ENCODE measurements at places on chromosomes 5 and 9. TPM values are rescaled to one million over a fixed set of nuclear protein-coding genes. Genes with fewer than 3 reads are reported as not detected.

DNA sequence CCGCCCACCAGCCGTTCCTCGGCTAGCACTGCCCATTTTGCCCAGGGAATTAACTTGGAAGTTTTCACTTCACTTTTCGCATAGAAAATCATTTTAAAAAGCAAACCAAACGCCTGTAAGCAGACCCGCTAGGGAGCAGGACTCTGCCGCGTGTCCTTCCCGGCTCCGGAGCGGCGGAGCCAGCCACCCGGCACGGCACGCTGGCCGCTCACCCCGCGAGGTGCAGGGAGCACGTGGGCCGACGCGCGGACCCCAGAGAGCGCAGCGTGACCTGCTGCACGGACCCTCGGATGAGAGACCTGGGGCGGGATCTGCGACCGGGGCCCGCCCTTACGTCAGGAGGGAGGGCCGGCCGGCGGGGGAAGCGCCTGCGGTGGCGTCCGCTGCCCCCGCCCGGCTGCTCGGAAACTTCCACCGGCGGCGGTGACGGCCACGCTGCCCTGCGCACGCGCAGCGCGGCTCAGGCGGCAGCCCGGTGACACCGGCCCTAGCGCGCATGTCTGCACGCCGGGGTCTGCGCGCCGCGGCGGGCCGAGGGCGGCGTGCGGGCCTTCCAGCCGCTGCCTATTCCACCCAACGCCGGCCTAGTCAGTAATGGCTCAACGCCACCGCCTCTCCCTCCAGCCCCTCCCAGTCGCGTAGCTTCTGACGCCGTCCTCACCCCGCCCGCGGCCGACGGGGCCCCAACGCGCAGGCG, 507 bp upstream of the TENT4A start:
- no peak for DNase-seq

Gene PLPP7
- 2.2 TPM for total RNA-seq

Gene AK8
- 0.14 TPM for total RNA-seq

DNA sequence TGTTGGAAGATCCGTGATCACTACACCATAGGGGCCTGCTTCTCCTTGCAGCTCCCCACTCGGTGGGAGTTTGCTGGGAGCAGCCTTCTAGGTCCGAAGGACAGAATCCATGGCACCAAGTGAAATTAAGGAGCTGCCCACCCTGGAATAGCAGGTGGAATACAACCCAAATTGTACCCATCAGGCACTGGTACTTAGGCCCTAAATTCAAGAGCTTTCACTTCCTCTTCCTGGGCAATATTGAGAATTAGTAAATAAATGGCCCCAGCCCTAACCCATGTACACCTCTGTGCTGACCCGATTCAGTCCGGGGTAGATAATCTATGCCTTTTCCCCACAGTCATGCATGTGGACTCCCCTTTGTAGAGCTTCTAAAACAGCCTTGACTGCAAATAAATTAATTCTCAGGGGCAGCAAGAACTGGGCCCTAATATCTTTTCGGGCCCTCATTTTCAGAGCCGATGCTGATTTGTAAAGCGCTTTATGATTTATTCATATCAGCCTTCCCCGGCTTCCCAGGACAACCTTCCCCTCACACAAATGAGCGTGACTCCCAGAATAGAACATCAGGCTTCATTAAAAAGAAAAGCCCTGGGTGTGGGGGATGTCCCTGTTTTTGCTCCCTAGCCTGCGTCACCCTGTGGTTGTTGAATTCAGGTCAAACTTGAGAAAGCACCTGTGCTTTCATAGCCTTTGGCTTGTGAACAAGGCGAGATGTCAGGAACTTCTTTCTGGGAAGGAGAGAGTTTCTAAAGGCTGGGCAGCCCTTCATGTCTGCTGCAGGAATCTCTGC, 126.1 kb upstream of the TBC1D2 start:
- DNase-seq: no peak

Gene ZNF483
- total RNA-seq: 2.5 TPM

Gene RNF224
- not detected for total RNA-seq

- DNase-seq: no peak
Observed at GRCh38 chr5:51326844-51327243, 56.4 kb upstream of the ISL1 start.

DNA sequence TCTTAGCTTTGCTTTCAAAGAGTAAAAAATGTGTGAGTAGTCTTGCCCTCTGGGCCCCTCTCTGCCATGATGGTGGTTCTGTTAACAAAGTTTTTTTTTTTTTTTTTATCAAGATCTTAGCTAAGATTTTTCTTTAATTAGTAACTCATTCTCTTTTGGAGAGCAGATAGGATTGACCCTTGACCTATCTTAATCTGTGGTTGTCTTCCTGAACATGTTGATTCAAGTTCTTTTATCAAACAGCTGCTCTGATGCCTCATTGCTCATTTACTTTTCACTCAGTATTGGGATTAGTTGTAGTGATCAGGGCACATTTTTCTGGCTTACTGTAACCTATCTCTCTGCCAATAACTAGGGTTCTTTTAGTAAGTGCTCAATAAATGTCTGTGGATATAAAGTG, 106.3 kb downstream of the PCSK5 start:
- no peak for DNase-seq

DNA sequence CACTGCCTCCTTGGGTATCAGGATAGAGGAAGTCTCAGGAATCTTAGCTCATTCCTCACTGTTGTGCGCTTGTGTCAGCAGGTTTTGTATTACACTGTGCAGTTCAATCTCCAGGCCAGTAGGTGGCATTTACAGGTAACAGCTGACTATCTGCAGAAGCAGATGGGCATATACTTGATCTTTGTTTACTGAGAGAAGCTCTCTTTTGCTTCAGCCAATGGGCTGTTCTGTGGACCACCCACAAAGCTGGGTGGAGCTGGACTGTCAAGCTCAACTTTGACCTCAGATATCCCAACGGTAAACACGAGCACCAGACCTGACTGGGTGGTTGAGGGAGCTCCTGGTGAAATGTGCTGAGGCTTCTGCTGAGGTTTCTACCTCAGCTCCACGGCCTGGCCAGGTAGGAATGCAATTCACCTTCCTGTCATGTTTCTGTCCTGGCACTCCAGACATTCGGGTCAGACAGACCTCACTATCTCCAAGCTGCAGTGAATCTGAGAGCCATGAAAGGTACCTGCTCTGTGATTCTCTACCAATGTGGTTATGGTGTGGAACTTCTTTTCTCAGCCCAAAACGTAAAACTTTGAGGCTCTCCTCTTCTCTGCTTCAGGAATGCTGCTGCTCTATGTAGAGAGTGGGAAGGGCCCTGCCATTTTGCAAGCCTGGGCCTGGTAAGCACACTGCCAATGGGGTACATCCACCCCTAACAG, 167.9 kb upstream of the ACTBL2 start:
- DNase-seq: peak; percentile 59

DNA sequence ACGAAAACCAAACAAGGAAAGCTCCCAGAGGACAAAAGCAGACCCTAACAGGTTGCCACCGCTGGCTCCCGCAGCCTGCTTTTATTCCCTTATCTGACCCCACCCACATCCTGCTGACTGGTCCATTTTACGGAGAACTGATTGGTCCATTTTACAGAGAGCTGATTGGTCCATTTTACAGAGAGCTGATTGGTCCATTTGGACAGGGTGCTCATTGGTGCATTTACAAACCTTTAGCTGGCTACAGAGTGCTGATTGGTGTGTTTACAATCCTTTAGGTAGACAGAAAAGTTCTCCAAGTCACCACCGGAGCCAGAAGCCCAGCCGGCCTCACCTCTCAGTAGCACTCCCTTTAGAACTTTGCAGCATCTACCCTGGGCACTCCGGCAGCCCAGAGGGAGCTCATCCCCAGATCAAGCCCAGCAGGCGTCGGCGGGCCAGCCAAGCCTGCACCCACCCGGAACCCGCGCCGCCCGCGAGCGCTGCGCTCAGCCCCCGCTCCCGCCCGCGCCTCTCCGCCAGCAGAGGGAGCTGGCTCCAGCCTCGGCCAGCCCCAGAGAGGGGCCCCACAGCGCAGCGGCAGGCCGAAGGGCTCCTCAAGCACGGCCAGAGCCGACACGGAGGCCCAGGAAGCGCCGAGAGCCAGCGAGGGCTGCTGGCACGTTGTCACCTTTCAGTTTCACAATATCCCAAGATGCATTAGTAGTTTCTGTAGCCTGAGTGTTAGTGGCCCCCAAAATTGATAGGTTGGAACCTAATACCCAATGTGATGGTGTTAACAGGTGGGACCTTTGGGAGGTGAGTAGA, 35.3 kb upstream of the CLPTM1L start:
- no peak for DNase-seq

- no peak for DNase-seq
Observed at GRCh38 chr9:77455312-77455927, 192.7 kb downstream of the GNA14 start.

Gene IRGM
- not detected for total RNA-seq

DNA sequence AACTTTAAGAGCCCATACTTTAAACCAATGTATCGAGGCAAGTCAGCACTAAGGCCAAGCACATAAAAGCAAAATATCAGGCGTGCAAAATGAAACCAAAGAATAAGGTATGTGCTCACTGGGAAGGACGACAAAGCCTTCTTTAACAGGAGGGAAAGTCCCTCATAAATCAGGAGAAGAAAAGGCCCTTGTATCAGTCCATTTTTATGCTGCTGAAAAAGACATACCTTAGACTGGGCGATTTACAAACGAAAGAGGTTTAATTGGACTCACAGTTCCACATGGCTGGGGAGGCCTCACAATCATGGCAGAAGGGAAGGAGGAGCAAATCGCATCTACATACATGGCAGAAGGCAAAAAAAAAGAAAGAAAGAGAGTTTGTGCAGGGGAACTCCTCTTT, 68.9 kb downstream of the UBE2QL1 start:
- no peak for DNase-seq

DNA sequence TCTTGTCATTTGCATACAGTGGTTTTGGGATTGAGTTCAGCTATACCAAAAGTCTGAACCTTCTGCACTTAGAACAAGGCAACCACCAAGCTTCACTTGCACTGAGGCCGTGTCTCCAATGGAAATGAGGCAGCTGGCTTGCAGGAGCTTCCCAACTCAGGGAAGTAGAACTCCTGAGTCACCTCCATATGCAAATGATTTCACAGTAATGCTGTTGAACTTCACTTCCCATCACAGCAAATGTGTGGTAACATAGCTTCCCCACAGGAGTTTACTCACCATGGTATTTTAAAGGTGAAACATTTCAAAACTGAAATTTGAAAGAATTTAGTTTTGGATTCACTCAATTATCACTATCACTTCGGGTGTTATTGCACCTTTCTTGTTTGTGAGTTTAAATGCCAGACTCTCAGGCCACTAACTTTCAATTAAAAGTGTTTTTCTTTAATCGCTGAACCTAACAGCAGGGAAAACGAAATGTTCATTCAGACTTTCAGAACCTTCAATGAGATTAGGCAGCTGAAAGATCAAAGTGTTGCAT, 9.0 kb downstream of the CD274 start:
- DNase-seq: peak; percentile 76
